ENCODE measurements at places on chromosomes 1 and 21.

GRCh38 chr1:202728951-202729350 is 18.7 kb upstream of the SYT2 start:
- no peak for DNase-seq

- no peak for DNase-seq
These were observed 295.2 kb downstream of the LRRC7 start for GRCh38 chr1:69862906-69863305.

DNA sequence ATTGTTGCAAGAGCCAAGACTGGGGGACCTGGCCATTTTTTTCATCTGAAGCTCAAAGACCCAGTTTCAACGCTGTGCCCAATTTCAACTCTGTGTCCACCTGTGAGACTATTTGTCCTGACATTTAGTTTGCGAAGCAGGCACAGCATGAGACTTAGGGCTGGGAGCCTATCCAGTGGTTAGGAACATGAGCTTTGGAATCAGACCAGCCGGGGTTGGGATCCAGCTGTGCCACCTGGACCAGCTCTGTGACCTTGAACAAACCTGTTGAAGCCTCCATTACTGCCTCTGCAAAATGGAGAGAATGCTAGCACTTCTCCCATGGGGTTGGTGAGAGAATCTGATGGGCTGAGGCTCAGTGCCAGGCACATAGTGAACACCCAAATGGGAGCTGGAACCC is 206.1 kb upstream of the TMEM51 start:
- no peak for DNase-seq

- no peak for DNase-seq
These were observed 15.2 kb downstream of the PM20D1 start for GRCh38 chr1:205834751-205835150.
